Right ventricle myocardium inferior (tissue), 1 donor: ENCODE measurements at places on chromosomes 2 and 18. TPM values are rescaled to one million over a fixed set of nuclear protein-coding genes. Genes with fewer than 3 reads are reported as not detected.

Gene TUBA3E
- 80.0 TPM for total RNA-seq

DNA sequence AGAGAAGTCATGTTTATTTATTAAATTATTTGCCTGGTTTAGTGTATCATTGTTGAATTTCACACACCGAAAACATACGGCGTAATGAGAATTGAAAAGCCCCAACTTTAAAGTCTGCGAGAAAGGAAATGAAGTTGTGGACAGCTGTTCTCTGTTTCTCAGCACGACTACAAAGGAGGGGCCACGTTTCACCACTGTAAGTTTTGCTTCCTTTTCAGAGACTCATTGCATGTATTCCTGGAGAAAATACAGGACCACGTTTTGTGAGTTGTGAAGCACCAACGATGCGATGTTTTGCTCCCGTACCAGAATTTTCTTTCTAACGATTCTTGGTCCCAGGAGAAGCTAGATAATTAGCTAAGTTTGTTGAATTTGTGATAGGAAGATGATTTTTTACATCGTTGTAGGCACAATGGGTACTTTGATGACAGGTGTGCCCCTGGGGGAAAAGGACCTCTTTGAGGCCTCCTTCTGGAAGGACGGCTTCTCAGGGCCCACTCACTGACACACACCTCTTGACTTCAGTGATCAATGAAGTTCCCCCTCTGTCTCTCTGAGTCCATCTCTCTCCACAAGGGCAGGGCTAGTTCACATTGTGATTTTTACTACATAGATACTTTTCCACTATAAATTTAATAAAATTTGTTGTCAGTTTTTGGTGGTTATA, 23.7 kb upstream of the ACKR3 start:
- DNase-seq, result no peak

GRCh38 chr18:13359210-13359609, 140.7 kb downstream of the LDLRAD4 start:
- DNase-seq, result no peak

- no peak for DNase-seq
Measured at GRCh38 chr2:45207101-45207500, 197.8 kb upstream of the SIX2 start.

GRCh38 chr2:10498525-10499274, 50.6 kb upstream of the ODC1 start:
- no peak for DNase-seq

- DNase-seq, result no peak
Measured at GRCh38 chr2:85750587-85751575, 2.9 kb upstream of the ATOH8 start.

Gene TMEM247
- total RNA-seq, result not detected

GRCh38 chr2:15733867-15734673, 142.4 kb downstream of the DDX1 start:
- DNase-seq, result no peak

Gene UGT1A8
- total RNA-seq, result not detected

Gene ABCG8
- total RNA-seq, result 0.32 TPM

DNA sequence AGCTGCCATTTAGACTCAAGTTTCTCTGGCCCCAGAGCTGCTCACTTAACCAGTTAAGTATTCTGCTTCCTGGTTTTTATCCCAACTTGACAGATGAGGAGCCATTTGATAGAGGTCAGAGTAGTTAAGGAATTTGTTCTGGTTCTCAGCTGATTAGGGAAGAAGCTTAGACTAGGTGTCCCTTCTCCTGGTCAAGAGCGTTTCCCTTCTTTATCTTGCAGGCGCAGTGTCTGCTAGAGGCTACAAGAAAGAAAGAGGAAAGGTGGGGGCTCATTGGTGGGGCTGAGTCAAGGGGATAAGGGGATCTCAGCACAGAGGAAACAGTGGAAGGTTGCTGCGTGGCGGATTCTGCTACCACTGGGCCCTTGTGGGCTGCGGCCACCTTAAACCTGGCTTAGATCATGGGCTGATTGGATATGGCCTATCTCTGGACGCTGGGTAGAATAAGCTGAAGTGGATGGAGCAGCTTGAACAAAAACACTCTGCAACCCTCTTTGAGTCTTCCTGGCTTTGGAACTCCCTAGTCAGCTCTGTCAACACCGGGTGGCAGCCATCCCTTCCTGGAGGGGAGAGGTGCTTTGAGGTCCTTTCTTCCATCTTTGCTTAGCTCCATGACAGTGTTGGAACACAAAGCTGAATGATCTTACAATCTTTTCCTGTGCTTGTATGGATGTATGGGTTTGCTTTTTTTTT, 70.8 kb downstream of the QPCT start:
- no peak for DNase-seq

GRCh38 chr2:158890296-158890905, 78.0 kb upstream of the TANC1 start:
- no peak for DNase-seq

Gene DES
- 13,356 TPM for total RNA-seq

DNA sequence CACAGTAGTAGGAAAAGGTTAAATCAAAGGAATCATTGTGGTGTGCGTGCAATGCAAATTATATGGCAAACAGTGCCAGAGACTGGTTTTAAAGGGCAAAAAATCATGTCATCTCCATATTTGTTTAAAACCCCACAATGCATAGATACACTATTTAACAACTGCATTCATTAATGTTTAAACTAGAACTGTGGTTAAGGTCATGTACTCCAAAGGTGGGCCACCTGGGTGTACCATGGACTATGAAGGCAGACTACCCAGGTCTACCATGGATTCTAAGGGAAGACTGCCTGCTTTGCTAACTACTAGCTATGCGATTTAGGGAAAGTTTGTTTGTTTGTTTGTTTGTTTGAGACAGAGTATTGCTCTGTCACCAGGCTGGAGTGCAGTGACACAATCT, 356.3 kb downstream of the ZEB2 start:
- DNase-seq, result no peak

Gene SNRPD1
- 24.9 TPM for total RNA-seq

- no peak for DNase-seq
Measured at GRCh38 chr2:207546822-207547221, 17.1 kb downstream of the CREB1 start.

Gene PLCL1
- 96.2 TPM for total RNA-seq

Gene APOB
- 12.5 TPM for total RNA-seq

Gene IL36A
- total RNA-seq, result not detected

- no peak for DNase-seq
Measured at GRCh38 chr2:145652571-145653545, 1132.9 kb upstream of the ZEB2 start.

DNA sequence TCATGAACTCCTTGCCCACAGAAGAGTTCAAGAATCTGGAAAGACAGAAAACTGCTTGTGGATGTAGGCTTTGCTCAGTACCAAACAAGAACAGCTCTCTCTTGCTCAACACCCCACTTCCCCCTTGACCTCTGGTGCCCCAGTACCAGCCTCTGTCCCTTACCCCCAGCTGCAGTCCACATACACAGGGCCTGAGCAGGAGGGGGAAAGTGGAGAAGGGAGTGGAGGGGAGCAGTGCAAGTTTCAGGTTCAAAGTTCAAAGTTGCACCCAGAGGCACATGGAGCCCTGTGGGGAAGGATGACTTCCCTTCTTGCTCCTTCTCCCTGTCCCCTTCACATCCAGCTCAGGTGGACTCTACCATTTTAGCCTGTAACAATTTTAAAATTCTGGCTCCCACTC, 61.1 kb upstream of the LPIN2 start:
- no peak for DNase-seq

- DNase-seq, result no peak
Measured at GRCh38 chr18:25244170-25244569, 107.8 kb downstream of the ZNF521 start.

Gene CEBPZ
- 32.3 TPM for total RNA-seq

- DNase-seq, result no peak
Measured at GRCh38 chr18:7923105-7923504, 356.0 kb downstream of the PTPRM start.

- no peak for DNase-seq
Measured at GRCh38 chr18:57073501-57074187, 73.2 kb upstream of the BOD1L2 start.
